ENCODE measurements at places on chromosomes 16 and 17.

- DNase-seq: no peak
Observed at GRCh38 chr17:41600318-41600717, 12.2 kb downstream of the KRT16 start.

GRCh38 chr17:78247304-78247703 lies 15.9 kb downstream of the TMEM235 start:
- DNase-seq: no peak

DNA sequence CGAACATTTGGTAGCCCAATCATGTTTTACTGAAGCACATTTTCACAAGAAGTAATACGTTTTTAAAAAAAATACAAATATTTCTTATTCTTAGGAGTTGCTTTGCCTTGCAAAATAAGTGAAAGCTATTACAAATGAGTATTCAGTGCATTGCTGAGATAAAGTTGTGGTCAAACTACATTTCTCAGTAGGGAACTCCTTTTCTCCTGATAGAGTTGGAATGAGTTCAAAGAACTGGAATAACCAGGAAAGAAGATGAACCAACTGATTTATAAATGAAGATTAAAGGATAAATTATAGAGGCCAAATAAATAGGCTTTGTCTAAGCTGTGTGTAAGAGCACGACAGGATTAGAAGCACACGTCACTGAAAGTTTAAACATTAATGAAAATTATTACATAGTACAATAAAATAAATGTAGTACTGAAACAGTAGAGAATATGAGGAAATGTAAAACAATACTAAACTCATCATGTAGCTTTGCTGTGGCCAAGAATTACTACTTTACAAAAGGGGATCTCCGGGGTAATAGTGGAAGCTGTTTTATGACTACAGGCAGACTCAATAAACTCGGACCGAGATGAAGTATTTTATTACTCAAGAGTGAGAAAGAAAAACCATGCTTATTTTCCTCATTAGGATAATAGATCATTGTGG lies 73.6 kb downstream of the KCNJ2 start:
- DNase-seq: no peak

GRCh38 chr17:70896843-70897242 lies 727.5 kb downstream of the KCNJ2 start:
- DNase-seq: no peak

- DNase-seq: no peak
Observed at GRCh38 chr17:2138318-2138717, 83.4 kb downstream of the HIC1 start.

DNA sequence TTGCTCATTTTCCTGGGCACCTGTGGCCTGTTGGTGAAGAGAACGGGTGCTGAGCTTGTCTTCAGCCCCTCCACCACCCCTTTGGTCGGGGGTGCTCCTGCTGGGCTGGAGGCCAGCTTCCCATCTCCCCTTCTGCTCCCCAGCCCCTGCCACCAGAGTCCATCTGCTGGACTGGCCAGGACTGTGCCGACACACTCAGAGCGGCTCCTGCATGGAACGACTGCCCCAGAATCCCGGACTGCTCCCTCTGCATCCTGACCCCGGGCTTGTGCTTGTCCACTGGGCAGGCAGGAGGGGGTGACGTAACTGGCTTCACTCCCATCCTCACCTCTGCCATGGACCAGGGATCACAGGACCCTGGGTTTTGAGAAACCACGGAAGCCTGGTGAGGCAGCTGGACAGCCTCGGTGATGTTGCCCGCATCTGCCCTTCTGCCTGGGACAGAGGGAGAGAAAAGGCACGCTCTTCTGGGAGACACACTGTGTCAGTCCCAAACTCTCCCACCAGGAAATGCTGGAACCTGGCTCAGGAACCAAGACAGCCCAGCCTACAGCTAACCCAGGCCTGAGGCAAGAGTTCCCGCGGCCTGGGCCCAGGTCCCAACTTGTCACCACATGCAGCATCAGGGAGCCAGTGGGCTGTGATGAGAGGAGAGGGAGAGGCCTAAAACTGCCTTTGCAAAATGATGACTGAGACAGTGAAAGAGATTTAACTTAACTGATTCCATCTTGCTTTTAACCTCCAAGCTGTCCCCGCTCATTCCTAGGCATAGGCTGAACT lies 16.1 kb upstream of the GSDMA start:
- DNase-seq: no peak

DNA sequence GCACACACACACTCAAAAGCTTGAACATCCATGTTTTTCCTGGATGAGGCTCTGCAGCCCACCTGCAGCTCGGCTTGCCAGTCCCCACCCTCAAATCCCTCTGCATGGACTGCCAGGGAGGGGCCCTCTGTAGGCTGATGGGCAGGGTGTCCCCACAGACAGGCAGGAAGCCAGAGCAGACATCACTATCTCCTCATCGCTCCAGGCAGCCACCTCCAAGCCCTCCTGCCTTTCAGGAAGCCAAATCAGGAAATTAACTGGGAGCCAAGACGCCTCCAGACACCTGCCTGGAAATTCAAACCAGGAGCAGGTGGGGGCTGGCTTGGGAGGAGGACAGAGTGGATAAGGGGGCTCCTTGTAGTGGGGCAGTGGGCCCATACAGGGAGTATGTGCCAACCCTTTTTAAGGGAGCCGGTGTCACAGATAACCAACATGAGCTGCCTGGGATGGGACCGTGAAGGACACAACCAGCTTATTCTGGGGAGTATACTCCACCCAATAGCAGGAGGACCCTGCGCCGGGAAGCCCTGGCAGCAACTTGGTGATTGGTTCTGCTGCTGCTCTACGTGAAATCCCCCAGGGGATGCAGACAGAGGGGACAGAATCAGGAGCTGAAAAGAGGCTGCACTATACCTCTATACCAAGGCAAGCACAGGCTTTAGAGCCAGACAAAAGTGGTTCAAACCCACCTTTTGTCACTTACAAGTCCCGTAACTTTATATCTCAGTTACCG lies 139.1 kb downstream of the CCT6B start:
- peak; percentile 52 for DNase-seq

DNA sequence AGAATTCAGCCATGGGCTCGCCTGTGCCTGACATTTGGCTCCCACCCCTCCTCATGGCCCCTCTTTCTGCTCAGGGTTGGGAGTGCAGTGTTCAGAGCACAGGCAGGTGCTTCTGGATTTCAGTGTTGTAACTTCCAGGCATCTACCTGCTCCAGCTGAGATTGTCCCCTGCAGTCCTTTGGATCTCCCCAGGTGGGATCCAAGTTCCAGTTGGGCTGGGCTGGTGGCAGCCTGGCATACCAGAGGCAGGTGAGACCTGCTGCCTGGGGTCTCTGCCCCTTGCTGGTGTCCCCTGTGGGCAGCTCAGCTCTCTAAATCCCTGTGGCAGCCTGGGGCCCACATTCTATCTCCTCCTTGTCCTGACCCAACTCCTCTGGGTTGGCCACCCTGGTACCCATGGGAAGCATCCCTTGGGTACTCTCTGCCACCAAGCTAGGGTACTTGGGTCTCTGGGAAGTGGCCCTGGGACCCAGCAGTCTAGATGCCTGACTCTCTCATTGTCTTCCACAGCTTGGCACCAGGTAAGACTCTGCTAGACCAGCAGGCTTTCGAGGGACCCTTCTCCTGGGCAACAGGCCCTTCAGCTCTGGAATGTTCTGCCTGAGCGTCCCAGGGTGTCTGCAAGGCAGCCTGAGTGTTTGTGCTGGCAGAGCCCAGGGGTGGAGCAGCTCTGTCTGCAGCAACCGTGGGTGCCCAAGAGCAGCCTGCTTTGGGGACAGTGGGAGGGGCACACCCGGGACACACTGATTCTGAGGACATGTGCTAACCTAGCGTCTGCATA lies 42.5 kb downstream of the DNAH17 start:
- DNase-seq: no peak

- peak; percentile 15 for DNase-seq
Observed at GRCh38 chr17:10061111-10061845, 137.1 kb downstream of the GAS7 start.

- no peak for DNase-seq
Observed at GRCh38 chr16:55479430-55480140, 587 bp downstream of the MMP2 start.

DNA sequence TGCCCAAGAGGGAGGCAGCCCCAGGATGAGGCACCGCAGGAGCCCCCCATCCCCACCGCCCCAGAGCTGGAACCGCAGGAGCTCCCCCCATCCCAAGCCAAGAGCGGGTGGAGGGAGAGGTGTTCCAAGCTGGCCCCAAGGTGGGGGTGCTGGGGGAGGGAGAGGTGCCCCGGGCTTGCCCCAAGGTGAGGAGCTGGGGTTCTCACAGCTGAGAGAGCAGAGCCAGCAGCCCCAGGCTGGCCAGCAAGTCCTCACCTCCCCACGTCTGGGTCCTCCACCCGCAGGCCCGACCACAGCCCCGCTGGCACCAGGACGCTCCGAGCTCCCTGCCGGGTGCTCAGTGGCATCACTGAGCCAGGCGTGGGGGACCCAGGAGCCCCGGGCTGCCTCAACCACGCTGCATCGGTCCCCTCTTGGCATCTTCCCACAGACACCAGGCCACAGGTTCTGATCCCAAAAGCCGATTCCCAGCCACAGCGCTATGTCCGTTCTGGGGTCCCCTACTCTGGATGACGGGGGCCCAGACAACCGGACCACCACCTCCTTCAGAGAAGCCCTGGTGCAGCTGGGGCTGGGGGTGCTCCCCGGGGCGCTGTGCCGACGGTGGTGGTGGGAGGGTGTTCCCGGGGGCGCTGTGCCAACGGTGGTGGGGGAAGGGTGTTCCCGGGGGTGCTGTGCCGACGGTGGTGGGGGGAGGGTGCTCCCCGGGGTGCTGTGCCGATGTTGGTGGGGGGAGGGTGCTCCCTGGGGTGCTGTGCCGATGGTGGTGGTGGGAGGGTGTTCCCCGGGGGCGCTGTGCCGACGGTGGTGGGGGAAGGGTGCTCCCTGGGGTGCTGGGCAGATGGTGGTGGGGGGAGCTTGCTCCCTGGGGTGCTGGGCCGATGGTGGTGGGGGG lies 15.4 kb upstream of the WDR45B start:
- no peak for DNase-seq

DNA sequence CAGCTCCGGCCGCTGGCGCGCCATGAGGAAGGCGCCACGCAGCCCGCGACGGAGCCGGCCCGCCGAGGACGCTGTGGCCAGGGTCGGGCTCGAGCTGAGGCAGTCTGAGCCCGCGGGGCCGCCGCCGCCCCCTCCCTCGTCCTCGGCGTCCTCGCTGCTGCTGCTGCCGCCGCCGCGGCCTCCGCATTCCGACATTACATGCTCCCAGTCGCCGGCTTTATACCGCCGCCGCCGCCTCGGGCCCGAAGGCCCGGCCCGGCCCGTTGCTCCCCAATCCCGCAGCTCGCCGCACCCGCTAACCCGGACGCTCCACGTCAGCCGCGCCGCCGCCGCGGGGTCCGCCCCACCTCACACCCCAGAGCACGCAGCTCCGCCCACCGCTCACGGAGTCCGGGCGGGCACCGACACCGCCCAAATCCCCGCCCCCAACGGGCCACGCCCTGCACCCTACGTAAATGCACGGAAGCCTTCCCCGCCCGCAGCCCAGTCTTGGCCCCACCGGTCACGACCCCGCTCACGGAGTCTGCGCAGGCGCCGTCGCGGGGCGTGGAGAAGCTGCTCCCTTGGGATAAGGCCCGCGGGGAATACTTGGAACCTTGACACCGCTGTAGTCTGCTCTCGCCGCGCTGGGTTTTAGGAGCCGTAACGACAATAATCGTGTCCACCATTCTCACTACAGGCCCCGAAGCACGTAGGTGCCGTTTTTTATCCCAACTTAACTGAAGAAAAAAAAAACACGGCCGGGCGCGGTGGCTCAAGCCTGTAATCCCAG lies at the start of gene TXNDC11:
TSS of gene TXNDC11 (minus strand) at position 322 of the 772 bp plus-strand sequence. CDS start at position 195, 127 bp downstream.
- peak; percentile 99 for DNase-seq

DNA sequence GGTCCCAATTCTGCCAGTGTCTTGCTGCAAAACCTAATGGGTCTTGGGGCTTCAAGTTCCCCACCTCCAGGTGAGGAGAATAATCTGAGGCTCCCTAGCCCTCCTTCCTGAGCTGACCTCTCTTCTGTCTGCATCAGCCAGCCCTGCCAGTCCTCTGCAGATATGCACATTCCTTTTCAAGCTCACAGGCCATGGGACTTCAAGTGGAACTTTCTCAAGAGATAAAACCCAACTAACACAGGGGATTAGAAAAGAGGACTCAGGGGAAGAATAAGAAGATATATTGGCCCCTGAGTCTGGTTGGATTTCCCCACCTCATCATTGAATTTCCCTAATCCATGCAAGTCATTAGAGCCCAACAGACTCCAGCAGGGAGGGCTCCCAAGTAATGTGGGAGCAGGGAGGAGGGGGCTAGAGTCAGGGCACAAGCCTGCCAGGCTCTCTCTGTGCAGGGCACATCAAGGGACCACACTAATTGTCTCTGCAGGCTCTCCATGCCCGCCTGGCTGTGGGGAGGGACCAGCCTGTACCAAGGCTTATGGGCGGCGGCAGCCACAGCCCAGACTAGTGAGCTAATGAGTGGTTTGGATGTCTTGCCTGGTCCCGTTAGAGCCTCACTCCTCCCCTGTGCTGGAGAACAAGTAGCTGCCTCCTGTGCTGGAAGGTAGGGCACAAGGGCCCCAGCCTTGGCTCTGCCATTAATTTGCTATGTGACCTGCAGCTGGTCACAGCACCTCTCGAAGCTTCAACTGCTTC lies 1.2 kb downstream of the KRT14 start:
- DNase-seq: no peak

- DNase-seq: no peak
Observed at GRCh38 chr16:75318737-75319136, 67.3 kb upstream of the BCAR1 start.

- no peak for DNase-seq
Observed at GRCh38 chr17:4344926-4345325, 21.5 kb downstream of the UBE2G1 start.

GRCh38 chr17:30796016-30796415 lies 28.5 kb downstream of the CRLF3 start:
- no peak for DNase-seq

GRCh38 chr17:61786088-61786487 lies 77.2 kb downstream of the BRIP1 start:
- no peak for DNase-seq

DNA sequence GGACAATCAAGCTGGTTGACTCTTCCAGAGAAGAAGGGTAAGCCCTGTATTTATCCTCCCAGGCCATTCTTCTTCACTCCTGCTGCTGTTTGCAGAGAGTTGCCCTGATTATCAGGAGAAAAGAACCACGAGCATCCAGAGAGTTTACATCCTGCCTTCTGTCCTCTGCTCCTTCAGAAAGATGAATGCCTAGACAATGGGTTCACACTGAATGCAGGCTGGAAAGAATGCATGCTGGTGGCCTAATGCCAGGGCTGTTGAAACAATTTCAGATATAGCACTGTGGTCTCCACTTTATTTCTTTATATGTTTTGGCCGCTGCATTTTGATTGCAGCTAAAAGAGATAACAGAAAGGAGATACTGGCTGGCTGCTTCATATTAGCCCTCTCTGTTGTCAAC lies 21.2 kb upstream of the HAS3 start:
- no peak for DNase-seq

All from H7 (cell line).